ENCODE measurements at places on chromosomes 5 and 9.

- no peak for DNase-seq
Observed at GRCh38 chr5:110625376-110625999, 101.0 kb downstream of the TMEM232 start.

GRCh38 chr5:131264451-131265099, 722 bp downstream of the CDC42SE2 start:
- no peak for DNase-seq

GRCh38 chr5:34775886-34776285, 63.1 kb upstream of the TTC23L start:
- DNase-seq: no peak

DNA sequence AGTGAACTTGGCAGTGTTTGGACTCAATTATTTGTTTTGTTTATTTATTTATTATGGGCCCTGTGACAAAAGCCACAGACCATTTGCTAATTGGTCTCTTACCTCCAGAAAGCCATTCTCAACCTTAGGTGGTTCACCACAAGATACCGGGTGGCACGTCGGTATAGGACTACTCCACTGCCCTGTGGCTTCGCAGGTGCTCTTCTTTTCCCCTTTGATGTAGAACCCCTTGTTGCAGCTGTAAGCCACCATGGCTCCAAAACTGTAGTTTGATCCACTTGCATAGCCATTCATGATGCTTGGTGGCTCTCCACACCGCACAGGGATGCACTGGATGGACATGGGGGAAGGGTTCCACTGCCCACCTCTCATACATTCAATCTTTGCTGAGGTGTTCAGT, 73.3 kb upstream of the TXNDC8 start:
- DNase-seq: no peak

DNA sequence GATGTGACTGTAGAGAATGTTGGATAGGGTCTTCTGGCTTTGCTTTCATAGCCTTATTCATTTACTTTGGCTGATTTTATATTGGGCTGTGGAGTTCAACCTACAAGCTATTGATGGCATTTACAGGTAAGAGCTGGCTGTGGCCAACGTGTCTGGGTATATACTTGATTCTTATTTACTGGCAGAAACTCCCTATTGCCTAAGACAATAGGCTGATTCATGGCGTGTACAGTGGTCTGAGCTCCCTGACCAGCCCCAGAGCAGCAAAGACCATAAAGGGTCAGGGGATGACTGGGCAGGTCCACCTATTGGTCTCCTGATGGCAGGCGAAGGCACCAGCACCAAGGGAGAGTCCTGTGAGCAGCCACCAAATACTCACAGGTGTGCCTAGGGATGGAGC, 190.2 kb upstream of the DMRTA1 start:
- no peak for DNase-seq

GRCh38 chr5:138900281-138900965, 25.3 kb upstream of the LRRTM2 start:
- no peak for DNase-seq

GRCh38 chr9:81656004-81656403, 33.3 kb downstream of the TLE1 start:
- DNase-seq: no peak

DNA sequence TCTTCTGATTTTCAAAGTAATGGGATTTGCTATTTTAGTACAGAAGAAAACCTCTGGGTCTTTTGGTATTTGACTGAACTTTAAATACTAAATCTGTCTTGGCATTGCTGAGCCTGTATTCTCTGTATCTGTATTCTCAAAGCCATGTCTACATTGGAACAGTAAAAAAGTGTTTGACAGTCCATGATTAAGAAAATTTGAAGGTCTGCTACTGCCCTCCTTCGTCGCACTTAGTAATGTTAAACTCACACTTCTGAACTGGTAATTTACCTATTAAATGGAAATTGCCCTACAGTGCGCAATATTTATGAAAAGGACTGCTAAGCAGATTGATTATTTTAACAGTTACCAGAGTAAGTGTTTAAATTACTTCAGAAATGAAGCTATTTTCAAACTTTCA, 165.7 kb upstream of the SMC2 start:
- DNase-seq: no peak

- no peak for DNase-seq
Observed at GRCh38 chr5:61270510-61271165, 61.4 kb upstream of the ZSWIM6 start.

GRCh38 chr5:16780325-16780724, 155.8 kb downstream of the MYO10 start:
- no peak for DNase-seq

- DNase-seq: no peak
Observed at GRCh38 chr9:22102146-22103053, 93.3 kb upstream of the CDKN2B start.

- no peak for DNase-seq
Observed at GRCh38 chr5:149635394-149635793, 54.1 kb downstream of the ARHGEF37 start.

GRCh38 chr5:83554133-83554532, 82.6 kb downstream of the VCAN start:
- no peak for DNase-seq

DNA sequence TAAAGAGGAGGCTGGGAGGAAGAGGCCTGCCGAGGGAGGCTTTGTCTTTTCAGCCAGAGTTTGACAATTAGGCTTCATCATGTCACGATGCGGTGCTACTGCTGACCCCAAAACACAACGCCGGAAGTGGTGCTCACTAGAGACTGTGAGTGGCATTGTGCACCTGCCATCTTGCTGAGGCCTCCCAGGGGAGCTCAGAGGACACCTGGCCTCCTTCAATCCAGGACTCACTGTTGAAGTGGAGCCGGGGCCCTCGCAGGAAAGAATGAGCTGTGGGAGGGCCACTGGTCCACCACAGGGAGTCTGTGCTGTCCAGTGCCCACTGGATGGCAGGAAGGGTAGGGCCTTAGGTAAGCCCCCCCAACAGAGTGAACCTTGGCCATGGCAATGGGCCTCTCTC, 12.7 kb upstream of the SLC25A48 start:
- no peak for DNase-seq

DNA sequence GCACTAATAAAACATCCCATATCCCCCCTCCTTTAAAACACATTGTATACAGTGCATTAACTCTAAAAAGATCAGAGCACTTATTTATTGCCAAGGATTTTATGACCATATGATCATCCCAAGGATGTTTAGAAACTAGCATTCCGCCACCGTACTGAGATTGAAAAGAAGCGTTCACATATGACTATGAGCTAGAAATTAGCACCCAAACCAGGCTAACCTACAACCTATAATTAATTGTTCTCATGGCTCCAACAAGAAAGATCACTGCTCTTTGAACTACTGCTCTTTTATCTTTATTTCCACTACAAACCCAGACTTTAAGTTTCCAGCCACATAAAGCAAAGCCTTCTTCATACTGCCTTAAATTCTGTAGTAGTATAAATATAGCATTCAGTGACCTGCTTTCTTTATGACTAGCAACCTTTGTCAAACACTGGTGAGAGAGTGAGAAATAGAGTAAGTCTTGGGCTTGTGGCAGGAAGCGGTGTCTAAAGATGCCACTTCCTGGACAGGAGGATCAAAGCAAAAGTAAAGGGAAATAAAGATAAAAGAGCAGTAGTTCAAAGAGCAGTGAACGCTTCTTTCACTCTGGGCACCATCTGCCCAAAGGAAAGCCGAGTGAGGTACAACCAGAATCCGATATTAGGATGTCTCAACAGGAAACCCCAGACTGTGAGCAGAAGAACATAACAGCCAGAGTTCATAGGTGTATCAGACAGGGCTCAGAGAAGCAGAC, 151.1 kb upstream of the ERCC6L2 start:
- no peak for DNase-seq

- DNase-seq: no peak
Observed at GRCh38 chr9:108937561-108938305, 3.5 kb downstream of the ABITRAM start.

GRCh38 chr9:94181408-94182181, 77.5 kb upstream of the ZNF169 start:
- no peak for DNase-seq

DNA sequence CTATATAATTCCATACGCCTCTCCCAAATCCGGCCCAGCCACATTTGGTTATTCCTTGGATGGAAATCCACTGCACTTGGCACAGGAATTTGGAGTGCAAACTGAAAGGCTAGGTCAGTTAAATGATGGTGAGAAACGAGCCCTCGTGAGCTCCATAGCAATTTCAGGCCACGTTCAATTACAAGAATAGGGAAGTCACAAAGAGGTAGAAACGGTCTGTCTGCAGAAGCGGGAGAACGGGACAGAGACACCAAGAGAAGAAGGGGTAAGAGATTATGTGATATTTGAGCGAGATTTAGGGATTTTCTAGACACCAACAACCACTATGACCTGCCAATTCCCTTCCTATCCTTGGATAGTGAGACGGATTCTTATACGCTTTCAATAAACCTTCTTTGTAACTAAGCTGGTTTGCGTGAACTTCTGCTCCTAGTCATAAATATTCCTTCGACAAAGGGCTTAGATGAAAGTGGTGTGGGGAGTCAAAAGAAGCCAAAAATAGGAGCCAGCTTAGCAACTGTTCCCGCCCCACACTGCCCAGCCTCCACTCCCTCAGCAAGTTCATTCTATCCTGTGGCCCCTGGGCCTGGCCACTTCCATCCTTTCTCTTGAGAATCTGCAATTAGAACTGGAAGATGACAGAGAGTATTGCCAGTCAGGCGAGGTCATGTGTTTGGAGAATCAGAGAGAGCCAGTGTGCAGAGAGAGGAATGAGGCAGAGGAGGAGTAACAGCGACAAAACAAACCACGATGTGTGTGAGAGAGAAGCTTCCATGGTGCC, 118.4 kb downstream of the ZNF608 start:
- no peak for DNase-seq

DNA sequence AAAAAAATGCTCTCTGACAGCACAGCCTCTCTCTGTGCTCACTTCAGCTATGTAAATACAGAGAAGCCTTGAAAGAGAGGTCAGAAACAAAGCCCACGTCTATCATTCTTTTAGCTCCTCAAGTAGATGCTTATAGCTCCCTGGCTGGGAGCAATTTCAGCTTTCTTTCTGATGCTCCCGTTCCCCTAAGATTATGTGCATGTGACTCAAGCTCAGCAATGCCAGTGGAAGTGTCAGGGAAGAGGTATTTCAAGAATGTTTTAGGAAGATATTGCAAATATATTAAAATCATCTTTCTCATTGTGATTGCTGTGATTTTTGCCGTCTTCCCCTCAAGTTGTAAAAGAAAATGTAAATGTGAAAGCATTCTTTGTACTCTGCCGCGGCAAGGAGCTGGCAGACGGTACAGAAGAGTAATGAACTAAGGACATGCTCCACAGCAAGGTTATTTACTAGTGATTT, 1353.7 kb upstream of the ACO1 start:
- no peak for DNase-seq

DNA sequence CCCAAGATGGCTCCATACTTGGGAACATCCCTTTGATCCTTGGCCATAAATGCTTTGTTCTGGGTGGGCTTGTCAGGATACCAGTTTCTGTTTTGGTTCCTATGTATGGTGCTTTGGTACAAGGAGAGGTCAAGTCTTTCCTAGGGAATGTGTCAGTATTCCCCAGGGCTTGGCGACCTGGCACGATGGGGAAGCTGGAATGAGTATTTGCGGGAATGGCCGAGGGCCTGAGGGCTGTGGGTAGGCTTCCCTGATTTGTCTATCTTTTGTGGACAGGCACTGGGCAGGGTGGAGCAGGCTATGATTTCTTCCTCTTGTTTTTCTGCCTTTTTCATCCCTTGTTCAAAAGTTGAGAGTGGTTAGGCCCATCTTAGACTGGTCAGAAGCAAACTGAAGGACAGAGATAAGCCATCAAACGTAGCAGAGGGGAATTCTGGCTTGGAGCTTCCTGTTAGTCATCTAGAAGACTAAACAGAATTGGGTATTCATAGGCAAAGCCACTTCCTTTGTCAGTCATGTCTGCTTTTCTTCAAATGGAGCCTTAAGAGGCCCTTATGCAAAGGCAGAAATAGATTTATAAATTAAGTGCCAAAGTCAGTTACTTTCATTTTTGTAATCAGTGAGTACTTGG, 13.7 kb downstream of the DOCK2 start:
- no peak for DNase-seq

DNA sequence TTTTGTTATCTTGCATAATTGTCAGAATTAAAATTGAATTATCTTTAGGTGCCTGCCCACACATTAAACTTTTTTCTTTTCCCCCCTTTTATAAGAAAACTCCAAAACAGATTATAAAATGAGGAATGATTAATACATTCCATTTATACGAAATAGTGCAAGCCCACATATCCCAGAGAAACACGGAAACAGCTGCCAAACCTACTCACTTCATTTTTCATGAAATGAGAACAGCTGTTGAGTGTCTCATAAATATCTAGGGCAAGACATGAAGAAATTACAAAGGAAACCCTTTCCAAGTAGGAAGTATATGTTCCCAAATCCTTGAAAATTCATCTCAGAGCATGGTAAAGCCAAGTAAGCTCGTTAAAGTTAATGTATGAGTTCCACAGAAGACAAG, 459.4 kb upstream of the NMUR2 start:
- no peak for DNase-seq

DNA sequence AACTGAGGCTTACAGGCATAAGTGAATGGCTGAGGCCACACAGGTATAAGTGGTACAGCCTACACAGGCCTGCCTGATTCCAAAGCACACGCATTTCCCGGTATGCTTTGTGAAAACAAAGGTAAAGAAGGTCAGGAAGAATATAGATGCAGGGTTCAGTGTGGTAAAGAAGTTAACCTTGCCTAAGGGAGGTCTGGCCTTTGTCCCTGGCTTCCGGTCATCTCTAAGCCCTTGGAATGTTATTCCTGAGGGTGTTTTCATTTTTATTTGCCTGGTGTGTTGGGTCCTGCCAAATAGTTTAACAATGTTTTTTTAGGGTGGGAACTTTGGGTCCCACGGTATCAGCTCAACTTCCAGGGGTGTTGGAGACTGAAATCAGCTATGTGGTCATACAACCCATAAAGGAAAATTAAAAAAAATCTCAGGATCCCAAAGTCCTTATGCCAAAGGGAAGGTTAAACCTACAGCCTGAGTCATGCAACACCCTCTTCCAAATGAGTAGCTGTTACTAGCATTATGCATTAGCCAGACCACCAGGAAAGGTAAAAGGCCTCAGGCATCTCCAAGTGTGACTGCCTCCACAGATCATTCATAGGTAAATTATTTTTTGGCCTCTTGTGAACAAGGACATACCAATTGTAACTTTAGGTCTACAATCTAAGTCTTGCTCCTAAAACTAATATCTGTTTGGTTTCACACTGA, 124.6 kb downstream of the ATP10B start:
- no peak for DNase-seq

DNA sequence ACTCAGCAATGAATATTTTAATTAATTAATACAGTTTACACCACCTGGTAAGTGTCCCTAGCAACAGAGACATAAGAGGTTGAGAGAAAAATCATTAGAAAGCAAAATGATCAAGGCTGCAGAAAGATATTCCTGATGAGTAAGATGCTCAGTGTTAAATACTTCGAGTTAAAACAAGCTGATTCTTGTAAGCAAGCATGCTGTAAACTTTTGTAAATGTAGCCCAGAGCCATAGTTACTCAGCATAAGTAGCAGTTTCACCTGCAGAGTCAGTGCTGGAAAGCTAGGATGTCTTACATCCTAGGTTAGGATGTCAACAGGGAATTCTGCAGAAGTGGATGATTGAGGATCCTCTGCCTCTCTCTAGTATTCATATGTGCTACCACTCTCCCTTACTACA, 4.2 kb downstream of the PRKACG start:
- DNase-seq: no peak

GRCh38 chr5:135891791-135892190, 3.9 kb downstream of the IL9 start:
- no peak for DNase-seq
